NCI-H1694 treated with DMSO at 0.1 percent for 48 hours (cell line): ENCODE measurements at places on chromosomes 6 and 20.

DNA sequence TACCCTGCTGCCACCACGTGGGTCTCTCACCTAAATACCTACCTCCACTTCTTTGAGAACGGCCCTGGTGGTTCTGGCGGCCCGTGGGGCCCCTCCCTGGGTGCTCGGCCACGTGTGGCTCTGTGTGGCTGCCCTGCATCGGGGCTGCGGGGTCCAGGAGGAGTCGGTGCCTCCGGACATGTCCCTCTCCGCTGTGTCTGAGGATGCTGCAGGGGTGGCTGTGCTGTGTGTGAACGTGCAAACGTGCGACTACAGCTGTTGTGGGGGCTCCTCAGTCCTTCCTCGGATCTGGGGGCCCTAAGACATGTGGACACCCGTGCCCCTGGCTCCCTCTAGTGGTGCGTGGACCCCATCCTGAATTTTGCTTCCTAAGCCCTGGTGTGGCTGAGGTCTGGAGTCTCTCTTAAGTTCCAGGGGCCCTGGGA, 691.8 kb downstream of the QKI start:
- DNase-seq, result no peak

DNA sequence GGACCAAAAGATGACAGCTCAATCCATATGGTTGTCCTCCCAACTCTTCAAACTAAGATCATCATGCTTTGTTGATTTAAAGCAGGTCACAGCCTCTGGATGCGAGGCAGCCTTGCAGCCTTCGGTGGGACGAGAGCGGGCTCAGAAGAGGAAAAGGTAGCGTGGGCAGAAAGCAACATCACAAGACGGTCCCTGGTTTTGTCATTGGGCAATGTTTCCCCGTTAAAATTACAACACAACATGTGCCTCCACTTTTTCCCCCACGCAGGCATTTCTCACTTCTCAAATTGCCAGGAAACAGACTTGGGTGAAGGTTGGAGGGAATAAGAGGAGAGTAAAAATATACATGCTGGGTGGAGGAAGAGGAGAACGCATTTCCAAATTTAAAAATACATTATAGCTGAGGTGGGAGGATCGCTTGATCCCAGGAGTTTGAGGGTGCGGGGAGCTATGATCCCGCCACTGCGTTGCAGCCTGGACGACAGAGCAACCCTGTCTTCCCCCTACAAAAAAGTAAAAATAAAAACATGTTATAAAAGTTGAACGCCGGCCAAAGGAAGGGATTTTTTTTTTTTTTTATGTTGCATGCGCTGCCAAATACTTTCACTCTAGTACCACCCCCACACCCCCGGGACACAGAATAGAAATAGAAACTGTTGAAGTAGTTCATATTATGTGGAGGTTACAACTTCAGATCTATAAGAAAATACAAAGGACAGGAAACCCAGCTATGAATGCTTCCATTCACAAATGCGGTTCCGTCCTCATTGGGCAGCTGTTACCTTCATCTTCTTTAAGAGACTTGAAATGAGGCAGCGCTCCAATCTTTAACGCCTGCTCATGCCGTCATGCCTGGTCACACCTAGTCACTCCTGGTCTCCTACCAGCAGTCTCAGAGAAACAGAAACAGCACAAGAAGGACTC, 13.9 kb upstream of the NAA20 start:
- no peak for DNase-seq

DNA sequence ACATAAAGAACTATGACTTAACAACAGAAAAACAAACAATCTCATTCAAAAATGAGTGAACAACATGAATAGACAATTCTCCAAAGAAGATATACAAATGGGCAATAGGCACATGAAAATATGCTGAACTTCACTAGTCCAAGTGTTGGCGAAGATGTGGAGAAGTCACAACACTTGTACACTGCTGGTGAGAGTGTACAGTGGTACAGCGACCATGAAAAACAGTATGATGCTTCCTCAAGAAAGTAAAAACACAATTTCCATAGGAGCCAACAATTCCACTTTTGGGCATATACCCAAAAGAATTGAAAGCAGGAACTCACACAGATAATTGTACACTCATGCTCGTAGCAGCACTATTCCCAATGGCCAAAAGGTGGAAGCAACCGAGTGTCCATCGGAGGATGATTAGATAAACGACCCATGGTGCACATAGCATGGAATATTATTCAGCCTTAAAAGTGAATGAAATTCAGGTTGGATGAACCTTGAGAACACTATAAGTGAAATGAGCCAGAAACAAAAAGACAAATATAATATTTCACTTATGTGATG, 6.6 kb downstream of the HLA-F start:
- DNase-seq, result no peak

GRCh38 chr6:37006793-37007339, 1.4 kb downstream of the FGD2 start:
- DNase-seq, result no peak

DNA sequence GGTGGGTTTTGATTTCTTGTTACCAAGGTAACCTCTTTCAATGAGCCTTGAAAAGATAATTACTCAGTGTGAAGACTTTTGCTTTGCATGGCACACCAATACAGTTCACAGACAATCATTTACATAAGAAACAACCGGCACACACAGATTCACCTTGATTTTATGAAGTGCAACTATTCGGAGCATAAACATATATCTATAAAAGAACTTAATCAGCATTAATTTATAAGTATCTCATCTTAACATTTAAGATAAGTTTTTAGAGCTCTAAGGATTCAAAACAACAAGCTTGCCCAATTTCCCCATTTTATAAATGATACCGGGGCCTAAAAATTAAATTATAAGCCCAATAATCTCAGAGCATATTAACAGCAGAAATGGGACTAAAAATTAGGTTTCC, 85.9 kb upstream of the PCSK2 start:
- no peak for DNase-seq

DNA sequence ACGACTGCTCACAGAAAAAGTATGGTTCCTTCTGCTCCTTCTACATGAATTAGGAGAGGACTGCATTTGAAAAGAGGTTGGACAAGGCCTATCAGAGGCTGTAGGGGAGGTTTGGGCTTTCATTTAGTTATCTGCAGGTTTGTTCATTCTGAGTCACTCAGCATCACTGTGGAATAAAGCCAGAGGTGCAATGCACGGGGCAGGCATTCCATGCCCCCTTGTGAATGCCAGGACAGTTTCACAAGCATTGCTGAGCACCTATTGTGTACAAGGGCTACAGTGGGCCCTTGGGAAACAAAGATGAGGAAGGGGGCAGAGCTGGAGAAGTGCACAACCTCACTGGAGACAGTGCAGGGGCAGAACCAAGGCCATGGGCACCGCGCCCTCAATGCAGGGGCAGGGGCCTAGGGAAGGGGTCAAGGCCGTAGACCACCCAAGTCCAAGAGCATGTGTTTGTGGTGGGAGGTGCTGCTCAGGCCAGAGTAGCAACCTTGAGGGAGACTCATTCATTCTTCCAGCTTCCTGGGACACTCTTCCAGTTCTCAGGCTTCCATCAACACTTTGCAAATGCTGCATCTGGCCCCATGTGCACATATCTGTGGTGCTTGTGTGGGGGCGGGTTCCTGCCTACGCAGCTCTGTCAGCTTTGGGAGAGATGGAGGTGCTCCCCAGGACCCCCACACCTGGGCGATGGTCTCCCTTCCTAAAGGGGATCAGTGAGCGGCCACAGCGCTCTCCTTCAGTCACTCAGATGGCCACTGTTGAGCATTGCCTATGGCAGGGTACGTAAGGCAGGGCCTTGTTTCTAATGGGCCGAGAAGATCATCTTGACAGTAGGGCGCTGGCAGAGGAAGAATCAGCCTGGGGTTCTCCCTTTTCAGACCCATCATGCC, 204.5 kb downstream of the SYNDIG1 start:
- DNase-seq, result no peak

GRCh38 chr20:57249073-57249472, 17.4 kb downstream of the BMP7 start:
- DNase-seq, result no peak

DNA sequence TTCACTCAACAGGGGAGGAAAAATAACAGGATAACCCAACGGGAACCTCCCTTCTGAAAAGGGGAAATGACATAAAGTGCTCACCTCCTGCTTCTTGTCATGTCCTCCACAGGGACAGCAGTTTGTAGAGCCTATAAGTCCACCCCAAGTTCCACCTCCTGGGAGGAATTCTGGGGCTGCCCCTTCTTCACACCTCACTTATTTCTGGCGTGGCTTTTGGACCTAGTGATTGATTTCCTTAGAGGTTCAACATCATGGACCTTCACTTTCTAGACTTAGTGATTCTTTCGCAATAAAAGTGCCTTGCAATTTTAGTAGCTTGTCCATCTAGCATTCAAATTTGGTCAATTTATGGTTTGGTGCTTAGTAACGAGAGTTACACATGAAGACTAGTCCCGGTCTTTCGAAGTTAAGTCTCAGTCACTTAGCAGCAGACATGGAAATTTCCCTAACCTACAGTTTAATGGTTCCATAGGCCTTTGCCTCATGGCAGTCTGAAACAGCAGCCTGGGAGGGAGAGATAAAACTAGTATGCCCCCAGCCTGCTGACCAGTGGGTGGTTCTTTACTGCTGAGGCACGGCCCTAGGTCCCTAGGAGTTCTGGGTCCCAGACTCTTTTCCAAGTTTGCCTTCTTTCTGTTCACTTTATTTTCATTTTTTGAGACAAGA, 59.2 kb upstream of the CDKAL1 start:
- no peak for DNase-seq

- DNase-seq, result no peak
These were observed 158.5 kb downstream of the ID4 start for GRCh38 chr6:19995575-19996257.

- no peak for DNase-seq
These were observed 55.1 kb downstream of the ORC3 start for GRCh38 chr6:87645080-87645479.

DNA sequence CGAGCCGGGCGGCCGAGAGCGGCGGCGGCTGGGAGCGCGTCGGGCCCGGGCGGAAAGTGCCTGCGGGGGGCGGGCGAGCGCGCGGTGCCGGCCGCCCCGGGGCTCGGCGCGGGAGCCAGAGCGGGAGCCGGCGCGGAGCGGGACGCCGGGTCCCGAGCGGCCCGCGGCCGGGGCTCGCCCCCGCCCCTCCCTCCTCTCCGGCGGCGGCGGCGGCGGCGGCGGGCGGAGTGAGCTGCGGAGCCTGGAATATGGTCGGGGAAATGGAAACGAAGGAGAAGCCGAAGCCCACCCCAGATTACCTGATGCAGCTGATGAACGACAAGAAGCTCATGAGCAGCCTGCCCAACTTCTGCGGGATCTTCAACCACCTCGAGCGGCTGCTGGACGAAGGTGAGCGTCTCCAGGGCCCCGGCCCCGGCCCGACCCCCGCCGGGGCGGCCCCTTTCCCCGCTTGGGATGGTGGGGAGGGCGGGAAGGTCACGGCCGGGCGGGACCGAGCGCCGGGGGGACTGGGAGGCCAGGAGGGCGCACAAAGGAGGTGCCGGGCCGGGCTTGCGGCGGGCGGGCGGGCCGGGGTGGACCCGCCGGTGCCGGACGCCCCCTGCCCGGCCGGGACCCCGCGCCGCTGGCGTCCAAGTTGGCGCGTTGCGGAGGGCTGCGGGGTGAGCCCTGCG, 565 bp downstream of the QKI start:
- no peak for DNase-seq

- peak; percentile 46 for DNase-seq
These were observed 260.5 kb upstream of the MARCKS start for GRCh38 chr6:113596387-113597230.

- no peak for DNase-seq
These were observed 71.3 kb downstream of the MKKS start for GRCh38 chr20:10362674-10363073.

GRCh38 chr6:107152638-107153430, 37.5 kb upstream of the BEND3 start:
- DNase-seq, result no peak

- DNase-seq, result no peak
These were observed 11.2 kb upstream of the PSMG4 start for GRCh38 chr6:3247255-3248146.

DNA sequence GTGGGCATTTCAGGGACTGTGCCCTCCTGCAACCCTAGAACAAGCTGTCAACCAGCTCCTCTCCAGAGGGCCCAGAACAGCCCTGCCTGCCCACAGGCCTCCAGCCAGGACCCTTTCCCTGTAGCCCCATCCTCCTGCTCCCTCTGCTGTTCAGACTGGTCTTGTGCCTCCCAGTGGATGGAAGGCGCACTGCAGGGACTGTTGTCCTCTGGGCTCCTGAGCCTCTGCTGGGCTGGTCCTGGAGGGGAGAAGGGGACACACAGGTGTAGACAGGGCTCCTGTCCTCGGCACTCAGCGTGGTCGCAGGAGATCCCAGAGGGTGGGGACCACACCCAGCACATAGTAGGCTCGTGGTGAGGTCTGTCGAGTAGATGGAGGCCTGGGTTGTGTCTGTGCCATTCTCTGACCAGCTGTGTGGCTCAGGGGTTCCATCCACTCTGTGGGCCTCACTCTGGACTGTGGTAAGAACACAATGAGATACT, 11.5 kb downstream of the ITPR3 start:
- DNase-seq, result no peak

- DNase-seq, result no peak
These were observed 19.7 kb downstream of the NINL start for GRCh38 chr20:25565578-25566157.

DNA sequence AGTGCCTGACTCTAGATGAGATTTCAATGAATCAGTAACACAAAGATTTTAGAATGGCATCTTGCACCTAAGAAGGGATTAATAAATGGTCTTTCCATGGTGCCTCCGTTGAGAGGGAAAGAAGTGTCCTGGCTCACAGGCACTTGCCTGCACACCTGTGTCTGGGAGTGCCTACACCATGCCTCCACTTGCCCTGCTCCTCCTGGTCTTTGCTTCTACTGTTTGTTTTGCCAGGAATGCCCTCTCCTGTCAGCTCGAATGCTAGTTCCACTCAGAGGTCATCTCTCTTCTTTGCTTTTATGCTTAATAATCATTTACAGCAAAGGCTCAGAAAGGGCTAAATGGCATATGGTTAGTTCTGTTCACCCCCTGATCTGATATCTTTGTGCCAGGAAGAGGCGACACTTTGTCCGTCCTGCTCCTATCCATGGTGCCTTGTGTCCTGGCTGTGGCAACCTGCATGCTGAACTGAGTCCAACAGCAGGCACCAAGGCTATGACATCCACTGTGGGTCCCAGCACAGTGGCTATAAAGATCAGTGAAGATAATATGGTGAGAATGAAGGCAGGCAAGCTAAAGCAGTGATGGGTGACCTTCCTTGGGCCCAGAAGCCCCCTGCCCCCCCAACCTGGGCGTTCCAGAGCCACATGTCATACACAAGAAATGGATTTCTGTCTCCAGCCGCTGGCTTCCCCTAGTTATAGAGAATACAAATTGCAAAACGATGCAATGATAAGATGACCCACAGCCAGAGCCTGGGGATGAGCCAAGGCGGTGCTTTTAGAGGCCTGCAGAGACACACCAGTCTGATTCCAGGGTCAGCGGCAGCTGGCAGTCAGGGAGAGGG, 1.4 kb downstream of the C6orf132 start:
- no peak for DNase-seq

GRCh38 chr6:108742041-108742440, 106.2 kb upstream of the ARMC2 start:
- no peak for DNase-seq
